Astrocyte of the spinal cord (primary cell): ENCODE measurements at places on chromosomes 12 and 14.

DNA sequence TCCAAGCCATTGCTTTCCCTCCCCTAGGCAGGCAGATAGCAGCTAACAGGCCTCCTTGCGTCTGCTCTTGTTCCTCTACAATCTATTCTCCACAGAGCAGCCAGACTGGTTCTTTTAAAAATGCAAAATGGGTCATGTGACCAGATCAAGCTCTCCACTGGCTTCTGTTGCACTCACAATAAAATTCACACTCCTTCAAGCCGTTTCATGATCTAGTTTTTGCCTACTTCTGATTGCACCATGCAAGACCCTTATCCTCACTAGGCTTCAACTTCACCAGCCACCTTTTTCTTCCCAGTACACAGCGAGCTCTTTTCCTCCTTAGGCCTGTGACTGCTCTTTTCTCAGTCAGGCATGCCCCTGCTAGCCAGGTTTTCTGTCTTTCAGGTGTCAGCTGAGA, 6.1 kb upstream of the KRAS start:
- no peak for DNase-seq

DNA sequence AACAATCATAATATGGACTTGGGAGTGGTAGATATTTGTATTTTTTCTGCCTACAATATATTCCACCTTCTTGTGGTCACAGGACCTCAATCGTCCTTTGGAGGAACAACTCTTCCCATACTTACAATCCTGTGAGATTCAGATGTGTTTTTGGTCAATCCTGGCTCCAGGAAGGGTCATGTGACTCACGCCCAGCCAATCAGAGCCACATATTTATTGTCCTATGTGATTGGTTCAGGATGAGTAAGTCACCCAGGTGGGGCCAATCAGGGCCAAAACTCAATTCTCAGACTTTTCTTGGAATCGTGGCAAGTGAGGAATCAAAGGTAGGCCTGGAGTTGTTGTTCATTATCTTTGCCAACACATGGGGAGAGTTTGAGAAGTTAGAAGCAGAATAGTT, 264.9 kb downstream of the SUDS3 start:
- DNase-seq = no peak

DNA sequence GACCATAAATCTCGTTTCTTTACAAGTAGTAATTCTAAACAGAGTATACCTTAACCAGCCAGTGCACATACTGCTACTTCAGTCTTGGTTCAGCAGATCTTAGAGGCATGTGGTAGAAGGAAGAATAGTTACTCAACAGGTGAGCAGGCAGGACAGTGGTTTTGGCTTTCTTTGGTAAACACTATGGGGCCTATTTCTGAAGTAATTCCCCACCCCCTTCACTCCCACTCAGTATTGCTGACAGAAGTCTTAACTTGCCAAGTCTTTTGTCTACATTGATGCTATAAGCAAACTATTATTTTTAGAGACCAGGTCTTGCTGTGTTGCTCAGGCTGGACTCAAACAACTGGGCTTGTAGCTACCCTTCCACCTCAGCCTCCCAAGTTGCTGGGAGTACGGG, 68.5 kb downstream of the FBXO34 start:
- DNase-seq = no peak

DNA sequence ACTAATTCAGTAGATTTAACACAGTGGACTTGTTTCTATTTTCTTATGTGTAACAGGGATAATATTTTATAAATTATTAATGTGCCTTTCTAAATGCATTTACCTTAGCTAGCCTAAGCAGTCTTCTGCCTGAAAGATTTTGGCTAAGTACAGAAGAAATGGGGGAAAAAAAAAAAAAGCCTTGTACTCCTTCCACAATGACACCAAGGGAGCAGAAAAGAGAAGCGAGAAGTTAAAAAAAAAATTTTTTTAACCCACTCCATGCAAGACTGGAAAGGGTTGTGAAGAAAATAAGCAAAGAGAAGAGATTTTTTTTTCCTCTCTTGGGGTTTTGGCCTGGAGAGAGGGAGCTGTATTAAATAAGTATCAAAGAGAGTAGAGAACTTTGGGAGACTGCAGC, 28.7 kb downstream of the NELL2 start:
- no peak for DNase-seq

DNA sequence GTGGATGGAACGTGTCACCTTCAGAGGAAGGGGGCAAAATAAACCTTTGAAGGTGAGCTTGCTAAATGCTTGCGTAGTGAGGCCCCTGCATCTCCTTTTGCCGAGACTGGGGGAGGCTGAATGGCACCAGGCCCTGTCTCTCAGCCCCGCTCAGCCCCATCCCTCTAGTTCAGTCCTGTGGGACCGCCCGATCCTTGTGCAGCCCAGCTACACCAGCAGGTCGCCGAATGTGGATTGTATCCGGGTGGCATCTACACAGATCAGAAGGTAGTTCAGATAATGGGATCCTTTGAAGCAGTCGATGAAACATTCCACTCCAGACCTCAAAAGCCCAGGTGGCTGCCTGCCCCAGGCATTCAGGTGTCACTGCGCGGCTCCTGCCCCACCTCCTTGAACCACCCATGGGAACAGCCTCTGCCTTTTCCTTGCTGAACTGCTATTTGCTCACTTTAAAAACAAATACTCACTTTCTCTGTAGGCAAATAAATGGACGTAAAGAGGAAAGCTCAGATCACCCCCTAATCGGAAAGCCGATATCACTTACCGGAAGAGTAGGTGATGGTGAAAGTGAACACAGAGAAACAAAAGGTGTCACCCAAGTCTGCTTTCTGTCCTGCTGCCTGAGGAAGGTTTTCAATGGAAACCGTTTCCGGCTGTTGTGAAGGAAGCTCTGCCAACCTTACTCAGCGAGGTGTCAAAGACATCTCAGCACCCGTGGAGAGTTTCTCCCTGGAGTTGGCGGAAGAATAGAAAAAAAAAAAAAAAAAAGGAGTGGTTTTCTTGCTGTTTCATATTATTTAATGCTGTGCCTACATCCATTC, 100.3 kb upstream of the NCOR2 start:
- no peak for DNase-seq

GRCh38 chr14:26217778-26218177, 380.1 kb downstream of the NOVA1 start:
- no peak for DNase-seq

DNA sequence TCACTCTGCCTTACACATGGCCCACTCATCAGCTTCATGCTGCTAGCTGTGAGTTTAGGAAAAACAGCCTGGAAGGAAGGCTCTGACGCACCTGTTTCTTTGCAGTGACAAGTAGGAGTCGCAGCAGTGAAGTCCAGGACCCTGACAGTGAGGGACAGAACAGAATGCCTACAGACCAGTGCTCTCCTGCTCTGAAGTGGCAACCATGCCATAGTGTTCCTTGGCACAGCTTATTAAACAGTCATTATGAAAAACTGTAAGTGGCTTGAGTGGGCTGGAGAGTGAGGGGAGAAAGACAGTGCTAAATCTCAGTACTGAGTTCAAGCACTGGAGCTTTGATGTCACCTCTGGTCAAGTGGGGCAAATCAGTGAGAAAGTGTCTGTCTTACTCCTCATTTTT, 61.7 kb downstream of the MYRFL start:
- no peak for DNase-seq

DNA sequence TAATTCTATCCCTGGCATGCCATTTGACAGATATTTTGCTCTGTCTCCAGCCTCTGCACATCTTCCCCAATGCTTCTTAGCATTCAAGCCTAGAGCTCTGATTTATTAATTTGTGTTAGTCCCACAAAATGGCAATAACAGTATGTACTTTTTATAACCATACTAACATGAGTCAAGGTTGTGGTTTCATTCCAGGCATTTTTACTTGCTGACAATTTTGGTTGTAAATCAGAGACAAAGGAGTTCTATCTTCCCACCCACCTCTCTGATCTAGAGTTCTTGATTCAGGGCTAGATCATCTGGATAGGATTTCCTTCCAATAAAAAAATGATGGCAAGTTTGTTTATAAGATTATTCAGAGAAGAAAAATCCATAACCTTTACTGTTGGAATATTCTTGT, 18.5 kb upstream of the CISTR start:
- peak; percentile 90 for DNase-seq

DNA sequence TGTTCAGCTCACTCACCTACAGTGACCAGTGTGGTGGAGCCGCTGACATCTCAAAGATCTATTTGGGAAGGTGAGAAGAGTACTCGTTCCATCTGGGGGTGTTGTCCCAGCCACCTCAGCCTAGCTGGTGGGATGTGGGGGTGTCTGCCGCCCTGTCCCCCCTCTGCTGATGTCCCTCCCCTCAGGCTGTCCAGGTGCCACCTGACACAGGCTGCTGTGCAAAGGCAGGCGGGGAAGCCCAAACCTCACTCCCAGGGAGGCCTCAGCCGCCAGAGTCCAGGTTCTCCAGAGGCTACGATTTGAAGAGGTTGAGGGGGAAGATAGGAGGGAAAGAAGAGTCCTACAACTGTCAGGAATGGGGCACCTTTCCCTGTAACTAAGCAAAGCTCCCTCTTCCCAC, 51.3 kb upstream of the FKBP4 start:
- no peak for DNase-seq

DNA sequence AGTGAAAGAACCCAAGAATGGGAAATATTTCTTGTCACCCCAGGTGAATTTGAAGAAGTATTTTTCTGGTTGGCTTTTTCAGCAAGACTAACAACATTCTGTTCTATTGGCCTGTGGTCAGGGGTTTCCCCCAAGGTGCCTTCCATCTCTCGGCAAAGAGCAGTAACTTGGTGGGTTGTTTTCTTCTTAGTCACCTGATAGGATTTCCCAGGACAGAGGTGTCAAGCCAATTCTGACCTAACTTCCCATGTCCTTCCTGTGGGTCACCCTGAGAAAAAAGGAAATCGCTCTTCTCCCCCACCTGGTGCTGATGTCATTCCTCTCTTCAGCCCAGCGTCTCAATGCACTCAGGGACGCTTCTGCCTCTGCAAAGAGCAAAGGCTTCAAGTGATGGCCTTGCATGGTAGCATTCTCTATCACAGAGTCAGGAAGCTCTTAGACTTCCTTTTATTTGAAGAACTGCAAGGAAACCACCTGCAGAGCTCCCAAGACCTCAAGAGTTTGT, 16.1 kb upstream of the IFNG start:
- no peak for DNase-seq

DNA sequence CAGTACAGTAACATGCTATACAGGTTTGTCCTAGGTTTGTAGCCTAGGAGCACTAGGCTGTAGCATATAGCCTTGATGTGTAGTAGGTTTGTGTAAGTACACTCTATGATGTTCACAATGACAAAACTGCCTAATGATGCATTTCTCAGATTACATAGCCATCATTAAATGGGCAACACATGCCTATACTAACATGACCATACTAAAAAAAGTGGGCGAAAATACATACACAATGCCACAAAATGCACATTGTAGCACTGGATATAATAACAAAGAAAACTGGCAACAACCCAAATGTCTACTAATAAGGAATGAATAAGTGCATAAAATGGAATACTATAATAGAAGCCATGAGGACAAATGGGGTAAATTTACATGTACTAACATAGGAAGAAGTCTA, 31.3 kb upstream of the NDUFA12 start:
- no peak for DNase-seq

DNA sequence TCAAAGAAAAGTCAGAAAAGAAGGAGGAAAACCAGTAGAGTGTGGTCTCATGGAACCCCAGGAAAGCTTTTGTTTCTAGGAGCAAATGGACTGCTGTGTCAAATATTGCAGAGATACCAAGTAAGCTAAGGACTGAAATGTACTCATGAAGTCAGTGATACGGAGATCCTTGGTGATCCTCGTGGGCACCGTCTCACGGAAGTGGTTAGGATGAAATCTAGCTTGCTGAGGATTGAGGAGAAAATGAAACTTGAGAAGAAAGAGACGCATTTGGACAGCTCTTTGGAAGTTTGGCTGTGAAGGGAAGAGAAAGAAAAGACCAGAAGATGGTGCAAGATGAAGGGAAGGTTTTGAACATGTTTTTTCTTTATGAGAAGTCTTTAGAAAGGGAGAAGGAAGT, 104.0 kb upstream of the CCND2 start:
- DNase-seq = no peak

- no peak for DNase-seq
These were observed 33.5 kb upstream of the ATP2A2 start for GRCh38 chr12:110247340-110248095.

- no peak for DNase-seq
These were observed 13.6 kb upstream of the ZNF705A start for GRCh38 chr12:8143261-8143660.

GRCh38 chr14:99395909-99396530, 84.6 kb downstream of the SETD3 start:
- DNase-seq = peak; percentile 83

- DNase-seq = peak; percentile 33
These were observed 5.9 kb downstream of the DGLUCY start for GRCh38 chr14:91119556-91120311.

DNA sequence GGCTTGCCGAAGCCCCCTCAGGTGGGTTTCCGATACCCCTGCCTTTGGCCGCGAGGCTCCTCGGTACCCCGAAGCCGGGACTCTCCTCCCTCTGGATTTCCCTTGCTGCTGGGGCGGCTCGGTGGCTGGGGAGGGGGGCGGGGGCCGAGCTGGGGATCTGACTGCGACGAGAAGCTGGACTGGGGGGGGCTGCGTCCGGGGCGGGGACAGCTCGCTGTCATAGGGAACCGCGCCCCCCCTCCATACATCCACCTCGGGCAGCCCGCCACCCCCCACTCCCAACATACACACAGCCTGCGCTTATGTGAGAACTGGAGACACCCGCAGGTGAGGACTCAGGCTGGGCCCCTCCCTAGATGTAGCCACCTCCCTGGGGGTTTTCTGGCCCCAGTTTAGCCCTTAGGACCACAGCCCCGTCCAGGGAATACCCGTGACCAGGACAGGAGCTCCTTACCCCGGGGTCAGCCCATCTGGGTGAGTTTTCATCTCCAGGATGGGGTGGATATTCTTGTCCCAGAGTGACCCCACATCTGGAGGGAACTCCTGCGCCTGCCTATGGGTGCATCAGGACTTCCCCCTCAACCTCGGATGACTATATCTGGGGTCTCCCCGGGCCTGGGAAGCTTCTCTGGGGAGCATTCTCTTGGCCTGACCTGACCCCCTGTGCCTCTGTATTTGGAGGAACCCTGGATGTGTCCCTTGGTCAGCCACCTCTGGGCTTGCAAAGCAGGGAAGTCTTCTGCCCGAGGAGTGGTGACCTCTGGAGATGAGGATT, 687 bp downstream of the ASIC1 start:
- no peak for DNase-seq

DNA sequence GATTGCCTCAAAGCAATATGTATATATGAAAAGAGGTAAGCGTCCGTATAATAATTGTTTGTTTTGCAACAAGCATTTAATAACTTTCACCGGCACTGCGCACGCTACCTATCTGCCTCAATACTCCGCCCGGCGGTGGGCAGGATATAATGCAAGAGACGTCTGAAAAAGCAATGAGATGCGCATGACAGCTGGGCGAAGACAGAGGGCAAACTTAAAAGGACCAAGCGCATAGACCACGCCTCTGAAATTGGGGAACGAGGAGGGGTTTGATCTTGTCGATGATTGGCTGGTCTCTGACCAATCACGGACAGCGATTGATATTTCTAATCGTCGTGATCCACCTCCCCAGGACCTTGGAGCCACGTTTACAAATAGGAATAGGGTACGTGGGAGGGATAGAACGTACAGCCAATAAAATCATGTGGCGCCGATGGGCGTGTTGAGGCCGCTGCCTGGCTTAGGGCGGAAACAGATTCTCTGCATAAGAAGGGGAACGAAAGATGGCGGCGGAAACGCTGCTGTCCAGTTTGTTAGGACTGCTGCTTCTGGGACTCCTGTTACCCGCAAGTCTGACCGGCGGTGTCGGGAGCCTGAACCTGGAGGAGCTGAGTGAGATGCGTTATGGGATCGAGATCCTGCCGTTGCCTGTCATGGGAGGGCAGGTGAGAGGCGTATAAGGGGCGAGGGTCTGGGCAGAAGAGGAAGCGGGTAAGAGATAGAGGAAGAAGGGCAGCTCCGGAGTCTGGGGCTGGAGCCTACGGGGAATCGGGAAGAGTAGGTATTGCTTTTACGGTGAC, at the start of gene OS9:
Gene OS9, plus strand, starts transcription at position 474 of the 800 bp plus-strand sequence. Its CDS starts 30 bp downstream, at position 504.
- DNase-seq = peak; percentile 100

GRCh38 chr12:123131879-123132402, 18.9 kb downstream of the PITPNM2 start:
- DNase-seq = no peak
